ENCODE measurements at places on chromosomes 6 and 20.

DNA sequence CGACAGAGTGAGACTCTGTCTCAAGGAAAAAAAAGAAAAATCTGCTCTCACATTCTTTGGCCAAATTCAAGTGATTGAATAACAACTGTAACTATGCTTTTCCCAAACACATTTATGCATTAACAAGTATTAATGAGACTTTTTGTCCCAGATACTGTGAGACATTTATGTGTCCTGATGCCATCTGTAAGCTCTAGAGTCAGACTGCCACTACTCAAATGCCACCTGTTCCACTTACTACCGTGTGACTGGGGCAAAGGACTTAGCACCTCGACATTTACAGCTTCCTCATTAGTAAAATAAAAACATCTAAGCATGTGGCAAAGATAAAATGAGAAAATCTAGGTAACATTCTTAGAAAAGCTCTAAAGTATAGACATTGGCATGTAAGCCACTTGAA is 178.1 kb upstream of the MARCKS start:
- no peak for DNase-seq

- DNase-seq = no peak
Observed at GRCh38 chr6:148192310-148192709, 150.3 kb upstream of the SASH1 start.

GRCh38 chr6:54910921-54911320 is 64.3 kb downstream of the FAM83B start:
- DNase-seq = no peak

GRCh38 chr20:35732644-35732982 is 9.4 kb downstream of the RBM39 start:
- DNase-seq = no peak

- DNase-seq = no peak
Observed at GRCh38 chr20:52426856-52427255, 235.3 kb upstream of the ZFP64 start.

GRCh38 chr20:47950124-47950912 is 165.0 kb upstream of the SULF2 start:
- no peak for DNase-seq

DNA sequence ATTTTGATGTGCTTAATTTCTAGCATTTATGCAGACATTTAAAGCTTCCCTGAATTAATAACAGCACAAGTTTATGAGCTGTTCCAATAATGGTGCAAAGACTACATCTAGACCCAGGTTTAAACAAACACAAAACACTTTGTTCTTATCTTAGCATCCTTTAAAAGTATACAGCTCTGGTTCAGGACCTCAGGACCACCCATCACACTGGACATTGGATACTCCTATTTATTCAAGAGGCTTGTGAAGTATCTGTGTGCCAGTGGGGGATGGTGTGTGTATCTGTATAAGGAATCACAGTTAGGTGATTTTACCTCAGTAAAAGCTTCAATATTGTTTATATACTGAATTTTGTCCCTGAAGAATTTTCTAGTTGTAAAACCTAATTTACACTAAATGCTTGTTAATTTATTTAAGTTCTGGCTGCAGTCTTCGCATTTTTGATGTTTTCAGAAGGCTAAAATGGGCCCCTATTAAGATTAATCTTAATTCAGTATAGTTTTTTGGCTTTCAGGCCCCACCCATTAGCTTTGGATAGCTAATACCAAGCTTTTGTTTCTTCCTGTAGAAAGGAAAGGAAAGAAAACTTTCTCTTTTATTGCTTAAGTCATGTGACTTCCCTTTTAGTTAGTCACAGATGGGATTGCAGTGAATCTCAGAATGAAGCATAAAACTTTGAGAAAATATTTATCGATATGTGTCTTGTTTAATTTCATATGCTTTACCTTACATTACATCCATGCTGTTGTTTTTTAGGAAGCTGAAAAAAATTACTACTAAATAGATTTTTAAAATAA is 13.1 kb downstream of the LIN28B start:
- DNase-seq = no peak

GRCh38 chr6:11450037-11450436 is 87.5 kb upstream of the TMEM170B start:
- DNase-seq = no peak

- DNase-seq = no peak
Observed at GRCh38 chr6:158461954-158462353, 97.9 kb upstream of the TMEM181 start.

- DNase-seq = no peak
Observed at GRCh38 chr6:26570027-26570809, 26.5 kb upstream of the ABT1 start.

GRCh38 chr20:9015984-9016324 is 52.9 kb upstream of the PLCB4 start:
- DNase-seq = no peak

DNA sequence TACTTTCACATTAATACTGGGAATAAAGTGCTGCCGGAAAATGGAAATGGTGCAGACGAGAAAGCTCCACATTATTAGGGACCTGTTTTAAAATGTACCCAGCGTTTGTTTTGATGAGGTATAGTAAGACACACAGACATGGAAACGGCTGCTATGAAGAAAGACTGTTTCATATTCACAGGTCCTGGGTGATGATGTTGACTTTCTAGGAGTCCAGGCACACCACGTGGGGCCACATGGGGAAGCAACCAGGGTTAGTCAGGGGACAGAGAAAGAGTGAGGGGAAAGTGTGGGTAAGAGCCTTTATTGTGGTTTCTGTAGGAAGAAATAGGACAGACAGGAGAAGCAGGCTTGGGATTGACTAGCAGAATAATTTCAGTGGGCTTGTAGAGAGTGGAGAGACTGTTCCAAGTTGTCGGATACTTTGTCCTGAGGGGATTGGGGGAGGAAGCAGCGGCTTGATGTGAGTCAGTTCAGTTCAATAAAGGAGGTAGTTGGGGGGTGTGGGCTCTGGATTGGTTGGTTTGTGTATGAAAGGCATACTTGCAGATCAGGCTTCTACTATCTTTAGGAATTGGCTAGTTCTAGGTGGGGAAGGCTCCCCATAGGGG is 112.0 kb upstream of the MCHR2 start:
- DNase-seq = no peak

GRCh38 chr20:59258221-59258621 is 42.2 kb upstream of the EDN3 start:
- DNase-seq = no peak

DNA sequence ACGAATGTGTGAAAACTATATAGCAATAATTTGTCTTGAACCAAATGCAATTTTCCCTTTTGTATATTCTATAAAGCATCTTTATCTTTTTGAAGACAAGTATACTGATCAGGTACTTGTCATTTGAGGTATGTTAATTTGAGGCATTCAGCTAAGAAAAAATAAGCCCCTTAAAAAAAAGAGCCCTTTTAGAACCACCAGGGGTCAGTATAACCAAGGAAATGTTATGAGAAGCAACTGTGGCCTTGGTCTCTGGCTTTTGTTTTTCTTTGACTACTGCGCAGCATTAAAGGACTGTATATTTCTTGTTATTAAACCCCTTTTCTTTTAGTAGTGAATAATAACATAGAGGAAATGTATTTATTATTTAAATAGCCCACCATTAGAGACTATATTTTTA is 43.1 kb downstream of the CD109 start:
- no peak for DNase-seq

DNA sequence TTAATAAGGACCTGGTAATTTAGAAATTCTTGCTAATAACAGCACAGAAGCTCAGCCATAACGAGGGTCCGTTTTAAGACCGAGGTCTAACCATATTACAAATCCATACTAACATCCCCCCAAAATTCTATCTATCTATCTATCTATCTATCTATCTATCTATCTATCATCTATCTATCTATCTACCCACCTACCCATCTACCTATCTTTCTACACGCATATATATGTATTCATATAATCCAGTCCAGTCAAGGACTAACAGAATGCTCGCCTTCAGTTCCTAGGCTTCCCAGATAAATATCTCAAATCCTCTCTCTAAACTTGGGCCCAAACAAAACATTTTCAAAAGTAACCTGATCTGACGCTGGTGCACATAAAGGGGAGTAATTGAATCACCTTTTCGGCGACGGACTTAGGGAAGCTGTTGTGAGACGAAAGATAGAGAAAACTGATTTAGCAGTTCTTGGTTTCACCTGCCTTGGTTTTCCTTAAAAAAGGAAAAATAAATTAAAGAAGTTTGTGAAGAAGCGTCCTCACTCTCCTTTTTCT is 14.5 kb downstream of the HMGN4 start:
- no peak for DNase-seq

Data from esophagus squamous epithelium (tissue), 5 donors.